ENCODE measurements at places on chromosomes 7 and 10.

- no peak for DNase-seq
Observed at GRCh38 chr10:106938513-106938912, 226.0 kb downstream of the SORCS1 start.

DNA sequence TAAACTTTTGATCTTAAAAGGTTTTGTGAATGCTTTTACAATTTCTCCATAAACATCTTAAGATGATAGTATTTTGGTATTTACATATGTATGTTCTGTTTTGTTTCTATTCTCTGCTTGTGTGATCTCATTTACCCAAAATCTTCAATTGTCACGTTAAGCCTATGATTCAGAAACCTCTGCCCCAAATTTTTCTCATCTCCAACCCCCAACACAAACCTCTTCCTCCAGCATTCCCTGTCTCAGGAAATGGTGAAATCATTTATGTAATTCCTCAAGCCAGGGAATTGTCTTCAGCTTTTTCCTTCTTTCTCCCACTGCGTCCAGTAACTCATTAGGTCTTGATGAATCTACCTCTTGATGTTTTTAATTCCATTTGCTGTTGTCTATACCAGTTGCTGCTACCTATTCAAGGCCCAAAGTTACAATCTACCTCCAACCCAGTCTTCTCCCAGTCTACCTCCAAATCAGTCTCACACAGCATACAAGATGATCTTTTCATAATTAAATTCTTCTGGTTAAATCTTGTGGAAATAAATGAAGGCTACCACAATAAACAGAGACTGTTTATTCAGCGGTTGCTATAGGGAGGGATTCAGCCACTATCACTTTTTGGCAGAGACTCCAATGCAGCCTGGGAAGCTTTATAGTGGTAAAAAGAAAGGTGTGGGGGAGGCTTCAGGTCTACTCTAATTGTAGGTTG is 5.8 kb downstream of the CFAP69 start:
- DNase-seq, result no peak

DNA sequence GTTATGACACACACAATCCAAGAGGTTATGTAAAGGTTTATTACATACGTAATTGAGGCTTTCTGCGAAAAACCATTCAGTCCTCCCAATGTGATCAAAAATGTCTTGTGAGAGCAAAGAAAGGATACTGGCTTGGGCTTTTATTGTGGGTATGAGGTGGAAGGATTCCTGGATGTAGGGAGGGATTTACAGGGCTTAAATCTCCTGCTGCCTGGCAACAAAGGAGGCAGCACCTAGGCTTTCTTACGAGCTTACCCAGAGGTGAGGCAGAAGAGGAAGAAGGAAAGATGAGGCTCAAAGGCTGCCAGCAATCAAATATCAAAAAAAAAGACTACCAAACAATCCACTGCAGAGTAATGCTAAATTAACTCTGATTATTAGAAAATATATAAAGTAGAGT is 1149.5 kb upstream of the POT1 start:
- DNase-seq, result no peak

- no peak for DNase-seq
Observed at GRCh38 chr7:152968514-152968913, 209.0 kb downstream of the ACTR3B start.

DNA sequence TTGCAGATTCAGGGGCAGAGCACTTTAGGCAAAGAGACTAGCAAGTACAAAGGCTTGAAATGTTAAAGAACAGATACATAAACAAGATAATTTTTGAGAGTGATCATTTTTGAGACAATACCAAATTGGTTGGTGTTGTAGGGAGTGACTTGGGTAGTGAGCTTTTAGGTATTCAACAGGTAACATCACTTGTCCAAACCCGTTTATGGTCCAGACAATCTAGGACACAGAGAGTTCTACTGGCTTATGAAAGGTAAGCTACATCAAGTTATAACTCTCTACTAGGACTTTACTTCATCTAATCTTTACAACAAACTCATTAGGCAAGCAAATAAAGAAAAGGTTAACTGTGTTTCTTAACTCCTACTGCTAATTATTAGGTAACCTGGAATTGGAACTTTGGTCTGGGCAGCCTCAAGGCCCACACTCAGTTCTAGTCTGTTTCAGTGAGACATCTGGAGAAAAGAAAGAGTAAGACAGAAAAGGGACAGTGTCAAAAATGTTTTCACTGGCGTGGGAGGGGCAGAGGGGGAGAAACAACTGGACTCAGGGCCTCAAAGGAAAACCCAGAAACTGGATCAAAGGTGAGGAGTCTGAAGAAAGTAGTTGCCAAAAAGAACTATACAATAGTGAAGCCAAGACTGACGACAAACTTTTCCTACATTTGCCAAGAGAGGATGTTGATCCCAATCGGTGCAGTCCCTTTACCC is 39.2 kb downstream of the GNAT3 start:
- no peak for DNase-seq

DNA sequence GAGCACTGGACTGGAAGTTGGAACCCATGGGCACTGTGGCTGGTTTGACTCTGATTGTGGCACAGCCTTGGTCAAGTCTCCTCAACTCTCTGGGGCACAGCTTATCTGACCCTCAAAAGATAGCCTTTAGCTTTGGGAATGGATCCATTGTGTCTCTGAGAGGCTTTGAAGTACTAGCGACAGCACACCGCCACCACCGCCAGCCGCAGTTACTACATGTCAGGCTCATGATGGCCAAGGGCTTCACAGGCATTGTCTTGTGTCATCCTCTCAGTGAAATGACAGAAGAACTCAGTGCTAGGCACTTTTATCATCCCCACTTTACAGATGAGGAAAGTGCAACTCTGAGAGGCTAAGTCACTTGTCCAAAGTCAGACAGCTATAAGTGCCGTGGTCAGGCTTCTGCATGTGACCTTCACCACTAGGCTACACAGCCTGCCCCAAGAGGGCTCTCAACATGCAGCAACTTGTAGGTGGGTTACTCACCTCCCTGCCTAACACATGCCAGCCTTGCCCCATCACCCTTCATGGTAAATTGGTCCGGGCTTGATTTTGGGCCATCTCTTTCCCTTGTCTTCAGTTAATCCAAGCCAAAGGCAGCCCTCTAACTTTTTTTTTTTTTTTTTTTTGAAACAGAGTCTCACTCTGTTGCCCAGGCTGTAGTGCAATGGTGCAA is 44.1 kb downstream of the C10orf105 start:
- no peak for DNase-seq

GRCh38 chr7:27424231-27424630 is 181.6 kb downstream of the EVX1 start:
- DNase-seq, result no peak

DNA sequence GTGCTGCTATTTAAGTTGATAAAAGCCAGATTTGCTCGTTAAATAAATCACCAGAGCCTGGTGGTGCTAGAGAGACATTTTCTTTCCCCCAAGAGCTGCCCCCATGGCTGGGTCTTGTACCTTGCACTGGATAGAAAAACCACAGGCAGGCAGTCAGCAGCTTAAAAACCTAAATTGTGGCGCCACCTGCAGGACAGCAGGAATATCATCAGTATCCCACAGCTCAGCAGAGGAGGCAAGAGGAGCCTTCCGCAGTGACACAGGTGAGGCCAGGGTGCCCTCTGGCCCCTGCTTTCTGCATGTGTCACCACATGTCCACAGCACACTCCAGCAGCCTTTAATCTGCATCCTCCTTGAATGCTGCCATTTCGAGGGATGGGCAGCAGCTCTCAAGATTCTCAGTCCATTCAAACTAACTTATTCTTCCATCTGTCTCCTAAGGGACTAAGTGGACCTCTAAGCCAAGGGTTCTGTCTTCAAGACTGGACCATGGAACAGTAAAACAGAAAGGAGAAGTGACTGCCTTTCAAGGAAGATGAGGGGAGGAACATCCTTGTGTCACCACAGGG is 4.5 kb upstream of the PLXNA4 start:
- DNase-seq, result peak; percentile 68

DNA sequence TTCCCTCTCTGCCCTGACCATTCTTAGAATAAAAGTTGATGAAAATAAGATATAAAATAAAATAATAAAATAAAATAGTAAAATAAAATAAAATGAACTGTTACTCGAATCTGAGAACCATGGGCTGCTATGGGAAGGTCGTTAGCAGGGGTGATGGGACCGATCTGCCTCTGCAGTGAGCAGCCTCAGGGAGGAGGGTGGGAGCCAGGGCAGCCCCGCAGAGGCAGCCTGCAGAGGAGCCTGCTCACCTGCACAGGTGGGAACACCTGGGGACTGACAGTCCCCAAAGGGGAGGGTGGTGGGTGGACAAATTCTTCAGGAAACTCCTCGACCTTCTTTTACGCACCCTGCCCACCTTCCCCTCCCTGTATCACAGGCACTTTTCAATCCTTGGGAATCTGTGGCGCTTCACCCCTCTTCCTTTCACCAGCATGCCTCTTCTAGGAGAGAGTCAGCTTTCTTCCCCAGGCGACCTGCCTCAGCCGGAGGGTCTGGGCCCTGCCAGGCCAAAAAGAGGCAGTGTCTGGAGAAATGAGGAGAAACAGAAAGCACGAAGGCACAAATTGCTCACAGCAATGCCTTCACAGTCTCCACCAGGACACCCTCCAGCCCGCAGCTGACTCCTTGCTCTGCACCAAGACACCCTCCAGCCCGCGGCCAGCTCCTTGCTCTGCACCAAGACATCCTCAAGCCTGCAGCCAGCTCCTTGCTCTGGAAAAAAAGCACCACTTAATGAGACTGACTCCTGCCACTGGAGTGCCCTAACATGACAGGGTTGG is 368.4 kb upstream of the SHH start:
- DNase-seq, result no peak

- DNase-seq, result no peak
Observed at GRCh38 chr7:96167424-96167823, 154.5 kb downstream of the SLC25A13 start.

DNA sequence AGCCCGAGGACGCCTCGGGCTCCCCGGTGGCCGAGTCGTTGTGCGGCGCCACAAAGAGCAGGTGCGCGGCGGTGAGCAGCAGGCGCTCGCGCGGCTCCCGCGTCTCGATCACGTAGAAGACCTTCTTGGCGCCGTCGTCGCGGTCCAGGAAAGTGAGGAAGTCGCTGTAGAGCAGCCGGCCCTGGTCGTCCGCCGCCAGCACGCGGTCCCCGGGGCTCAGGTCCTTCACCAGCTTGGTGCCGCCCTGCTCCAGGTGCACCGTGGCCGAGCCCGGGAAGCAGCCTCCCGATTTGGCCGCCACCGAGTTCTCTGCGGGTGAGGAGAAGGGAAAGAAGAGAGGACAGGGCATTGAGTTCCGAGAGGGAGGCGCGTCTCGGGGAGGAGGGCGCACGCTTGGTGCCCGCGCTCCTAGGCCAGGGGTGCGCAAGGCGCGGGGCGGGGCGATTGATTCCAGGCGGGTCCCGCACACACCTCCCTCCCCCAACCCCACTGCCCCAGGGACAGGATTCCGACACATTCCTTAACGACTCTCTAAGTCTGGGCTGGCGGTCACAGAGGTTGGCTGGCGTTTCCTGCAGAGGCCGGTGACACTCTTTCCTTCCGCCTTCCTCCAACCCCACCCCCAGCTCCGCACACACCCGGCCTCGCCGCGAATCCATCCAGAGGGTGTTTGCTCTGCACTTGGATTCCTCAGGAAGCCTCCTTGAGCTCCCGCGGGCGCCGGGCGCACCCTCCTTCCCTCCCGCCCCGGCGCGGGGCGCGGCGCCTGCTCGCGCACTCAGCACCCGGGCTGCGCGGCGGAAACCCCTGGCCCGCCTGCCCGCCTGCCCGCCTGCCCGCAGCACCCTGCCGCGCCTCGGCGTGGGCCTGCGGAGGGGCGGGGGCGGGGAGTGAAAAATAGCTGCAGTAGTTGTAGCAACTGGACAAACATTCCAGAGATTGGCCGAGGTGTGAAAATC is 8.6 kb downstream of the SHH start:
- DNase-seq, result no peak

DNA sequence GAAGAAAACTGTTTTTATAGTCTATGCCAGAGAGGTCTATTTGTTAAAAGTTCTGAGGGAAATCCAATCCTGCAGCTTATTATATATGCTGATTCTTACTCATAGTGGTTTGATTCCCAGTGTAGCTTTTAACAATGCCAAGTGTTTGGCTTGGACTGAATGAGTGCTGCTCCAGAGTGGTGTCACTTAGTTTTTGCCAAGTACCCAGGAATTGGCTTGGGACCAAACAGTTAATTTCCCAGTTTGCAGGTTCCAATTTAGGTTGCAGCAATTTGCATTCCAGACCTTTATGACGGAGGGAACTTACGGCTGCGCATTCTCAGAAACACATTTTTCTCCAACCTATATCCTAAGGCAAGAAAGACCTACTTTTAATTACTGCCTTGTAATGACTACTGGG is 32.4 kb downstream of the NSUN6 start:
- DNase-seq, result no peak

- no peak for DNase-seq
Observed at GRCh38 chr10:30098629-30099028, 39.2 kb upstream of the JCAD start.

GRCh38 chr10:16909961-16910792 is 93.0 kb upstream of the RSU1 start:
- DNase-seq, result no peak

DNA sequence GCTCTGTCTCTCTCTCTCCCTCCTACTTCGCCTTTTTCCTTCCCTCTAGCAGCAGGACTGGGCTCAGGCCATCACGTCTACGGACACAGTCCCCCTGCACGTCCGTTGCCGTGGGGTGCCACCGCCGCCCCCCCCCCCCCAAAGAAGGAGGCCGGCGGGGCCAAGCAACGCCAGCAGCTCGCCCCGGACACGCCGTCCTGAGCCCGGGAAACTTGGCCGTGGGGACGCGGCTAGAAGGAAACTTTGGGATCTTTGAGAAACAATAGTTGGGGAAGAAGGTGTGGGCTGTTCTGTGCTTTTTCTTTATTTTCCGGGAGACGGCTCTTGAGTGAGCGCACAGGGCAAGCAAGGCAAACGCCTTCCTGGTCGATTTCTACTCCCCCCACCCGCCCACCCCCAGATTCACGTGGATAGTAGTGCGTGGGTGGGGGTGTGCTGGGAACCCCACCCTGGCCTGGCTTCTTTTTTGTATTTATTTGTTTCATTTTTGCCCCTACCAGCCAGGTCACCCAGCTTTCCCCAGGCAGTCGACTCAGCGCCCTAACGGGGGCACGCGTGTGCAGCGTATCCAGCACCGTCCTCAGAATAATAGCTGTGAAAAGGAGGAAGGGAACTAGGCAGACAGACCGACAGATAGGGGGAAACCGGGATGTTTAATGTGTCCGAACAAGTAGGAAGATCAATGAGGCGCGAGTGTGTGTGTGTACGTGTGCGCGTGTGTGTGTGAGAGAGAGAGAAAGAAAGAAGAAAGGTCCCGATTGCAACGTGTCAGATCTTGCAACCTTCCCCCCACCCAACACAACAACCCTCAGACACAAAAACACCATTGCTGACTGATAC is 1.4 kb downstream of the MXI1 start:
- no peak for DNase-seq

- no peak for DNase-seq
Observed at GRCh38 chr7:113094517-113095249, 8.1 kb upstream of the GPR85 start.

DNA sequence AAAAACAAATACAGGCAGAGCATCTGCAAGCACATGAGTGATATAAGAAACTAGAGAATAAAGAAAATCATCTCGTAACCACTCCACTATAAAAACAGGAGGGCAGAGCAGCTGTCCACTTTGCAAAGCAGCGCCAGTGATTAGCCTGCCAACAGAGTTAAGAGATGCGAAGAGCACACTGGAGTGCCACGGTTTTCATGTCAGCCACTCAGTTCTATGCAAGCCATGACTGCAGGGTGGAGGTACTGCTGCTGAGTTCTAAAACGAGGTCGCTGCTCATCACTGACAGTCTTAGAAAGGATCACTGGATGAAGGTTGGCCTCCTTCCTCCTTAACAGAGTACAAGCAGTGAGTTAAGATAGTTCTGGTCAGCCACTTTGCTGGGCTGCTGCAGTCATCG is 58.5 kb downstream of the FGFR2 start:
- no peak for DNase-seq

GRCh38 chr7:99794585-99795502 is 10.9 kb upstream of the CYP3A4 start:
- no peak for DNase-seq

All from nucleus accumbens (tissue), 56 donors.